Astrocyte of the cerebellum (primary cell): ENCODE measurements at places on chromosomes 6 and 20.
A peak's percentile ranks its signal among the peaks of the same experiment; 100 is the strongest.

DNA sequence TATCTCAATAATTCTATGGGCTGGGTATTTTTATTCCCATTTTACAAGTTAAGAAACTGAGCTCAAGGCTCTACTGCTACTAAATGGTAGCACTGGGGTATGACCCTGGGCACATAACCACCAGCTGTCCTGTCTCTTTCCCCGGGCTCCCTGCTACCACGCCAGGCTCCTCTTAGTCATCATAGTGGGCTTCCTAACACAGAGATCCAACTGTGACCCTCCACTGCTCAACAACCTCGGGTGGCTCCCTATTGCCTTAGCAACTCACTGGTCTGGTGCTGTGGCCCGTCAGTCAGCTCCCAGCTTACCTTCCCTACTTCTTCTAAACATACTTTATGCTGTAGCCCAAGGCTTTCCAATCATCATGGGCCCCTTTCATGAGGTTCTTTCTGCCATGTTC lies 4.5 kb downstream of the KIAA1755 start:
- DNase-seq: no peak

- DNase-seq: no peak
These were observed 7.1 kb downstream of the RRBP1 start for GRCh38 chr20:17674722-17675518.

- no peak for DNase-seq
These were observed 93.2 kb downstream of the MYO6 start for GRCh38 chr6:75842191-75842590.

DNA sequence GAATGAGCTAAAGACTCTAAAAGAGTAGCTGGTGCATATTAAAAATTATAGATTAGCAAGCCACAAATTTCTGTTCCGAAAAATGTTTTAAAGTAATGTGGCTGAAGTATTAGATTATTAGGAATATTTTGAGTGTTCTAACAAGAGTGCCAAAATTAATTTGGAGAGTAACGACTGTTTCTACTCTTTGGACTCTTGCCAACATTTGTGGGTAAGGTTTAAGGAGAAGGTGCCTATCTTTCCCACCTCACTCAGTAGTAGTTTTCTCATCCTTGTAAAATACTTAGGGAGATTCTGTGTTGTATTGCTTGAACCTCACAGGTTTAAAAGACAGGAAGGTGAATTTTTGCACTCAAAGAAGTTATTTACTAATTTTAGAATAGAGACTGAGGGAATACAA lies 5.0 kb downstream of the HSF2 start:
- DNase-seq: no peak

- peak; percentile 35 for DNase-seq
These were observed at the start of gene AAR2 for GRCh38 chr20:36235892-36236785. AAR2 (plus strand) TSS chr20:36236478; CDS start chr20:36239869, 3,391 bp downstream.

- DNase-seq: no peak
These were observed 125.9 kb upstream of the ESR1 start for GRCh38 chr6:151681433-151682059.

DNA sequence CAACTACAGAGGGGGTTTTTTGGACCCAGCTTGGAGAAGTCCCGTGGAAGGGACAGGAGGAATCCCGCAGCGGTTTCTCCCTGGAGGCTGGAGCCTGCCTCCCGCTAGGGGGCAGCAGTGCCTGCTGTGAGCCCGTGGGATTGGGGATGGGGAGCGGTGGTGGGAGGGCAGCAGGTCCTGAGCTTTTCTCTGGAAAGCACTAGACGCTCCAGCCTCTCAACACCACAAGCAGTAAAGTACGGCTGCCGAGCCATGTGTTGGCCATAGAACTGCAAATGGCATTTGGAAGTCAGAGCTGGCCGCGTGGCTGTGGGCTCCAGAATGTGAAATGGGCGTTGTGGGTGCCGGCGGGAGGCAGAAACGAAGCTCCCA lies 47.8 kb downstream of the GMPR start:
- no peak for DNase-seq

DNA sequence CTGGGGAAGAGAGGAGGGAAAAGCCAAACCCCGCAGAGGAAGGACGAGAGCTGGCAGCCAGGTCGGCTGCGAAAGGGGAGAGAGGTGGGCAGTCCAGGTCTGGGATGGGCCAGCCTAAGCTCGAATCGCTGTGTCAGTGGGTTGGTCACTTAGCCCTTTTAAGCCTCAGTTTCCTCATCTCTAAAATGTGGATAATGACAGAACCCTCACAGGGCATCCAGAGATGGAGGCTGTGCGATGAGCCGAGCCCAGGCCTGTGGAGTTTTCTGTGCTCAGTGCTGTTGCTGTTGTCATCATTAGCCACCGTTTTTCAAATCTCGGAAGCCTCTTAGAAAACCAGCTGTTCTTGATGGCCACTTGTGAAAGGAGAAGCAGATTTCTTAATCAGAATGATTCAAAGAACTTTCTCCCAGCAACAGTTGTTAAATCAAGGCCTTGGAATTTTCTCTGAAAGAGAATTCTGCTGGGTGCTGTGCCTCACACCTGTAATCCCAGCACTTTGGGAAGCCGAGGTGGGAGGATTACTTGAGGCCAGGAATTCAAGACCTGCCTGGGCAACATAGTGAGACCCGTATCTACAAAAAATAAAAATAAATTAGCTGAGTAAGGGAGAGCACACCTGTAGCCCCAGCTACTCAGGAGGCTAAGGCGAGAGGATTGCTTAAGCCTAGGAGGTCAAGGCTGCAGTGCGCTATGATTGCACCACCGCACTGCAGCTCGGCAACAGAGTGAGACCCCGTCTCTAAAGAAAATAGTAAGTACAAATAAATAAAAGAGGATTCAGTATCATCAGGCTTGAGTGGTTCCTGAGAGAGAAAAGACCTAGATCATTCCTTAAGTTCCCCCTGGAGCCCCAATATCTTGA lies 46.3 kb upstream of the ENTPD6 start:
- DNase-seq: no peak

GRCh38 chr6:53244958-53245357 lies 96.3 kb upstream of the GCM1 start:
- DNase-seq: no peak

DNA sequence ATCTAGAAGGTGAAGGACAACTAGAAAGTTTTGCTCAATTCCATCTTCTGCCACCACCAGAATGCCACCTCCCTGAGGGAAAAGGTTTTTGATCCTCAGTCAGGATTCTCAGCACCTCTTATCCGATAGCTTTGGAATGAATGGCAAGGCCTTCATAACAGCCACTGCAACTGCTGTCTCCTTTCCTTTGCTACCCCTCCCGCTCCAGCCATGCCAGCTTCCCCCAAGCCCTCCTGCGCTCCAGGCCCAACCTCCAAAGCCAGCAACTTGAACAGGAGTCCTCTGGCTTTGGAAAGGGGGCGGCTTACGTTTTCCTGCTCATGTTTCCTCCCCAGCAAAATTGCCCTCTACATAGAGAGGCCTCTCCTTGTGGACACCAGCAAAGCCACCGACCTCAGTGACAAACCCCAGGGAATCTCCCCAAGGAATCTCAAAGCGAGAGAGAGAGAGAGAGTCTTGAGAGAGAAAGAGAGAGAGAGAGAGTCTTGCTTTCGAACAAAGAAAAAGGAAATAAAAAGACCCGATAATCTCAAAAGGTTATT lies 420 bp upstream of the BTN2A1 start:
- no peak for DNase-seq

DNA sequence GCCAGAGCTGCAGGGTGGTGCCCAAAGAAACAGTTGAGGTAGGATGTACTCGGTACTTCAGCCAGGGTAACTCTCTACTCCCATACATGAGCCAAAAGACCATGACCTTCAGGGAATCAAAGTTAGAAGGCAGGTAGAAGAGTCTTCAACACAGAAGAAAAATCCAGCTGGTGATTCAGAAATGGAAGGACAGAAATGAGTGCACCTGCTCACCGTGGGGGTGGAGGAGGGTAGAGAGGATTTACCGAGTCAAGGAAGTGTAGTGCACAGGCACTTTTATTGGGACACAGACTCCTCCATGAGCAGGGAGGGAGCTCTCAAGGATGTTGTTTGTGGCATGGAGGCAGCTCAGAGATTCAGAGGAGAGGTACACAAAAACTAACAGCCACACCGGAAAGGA lies 330.3 kb upstream of the PRDM1 start:
- no peak for DNase-seq

DNA sequence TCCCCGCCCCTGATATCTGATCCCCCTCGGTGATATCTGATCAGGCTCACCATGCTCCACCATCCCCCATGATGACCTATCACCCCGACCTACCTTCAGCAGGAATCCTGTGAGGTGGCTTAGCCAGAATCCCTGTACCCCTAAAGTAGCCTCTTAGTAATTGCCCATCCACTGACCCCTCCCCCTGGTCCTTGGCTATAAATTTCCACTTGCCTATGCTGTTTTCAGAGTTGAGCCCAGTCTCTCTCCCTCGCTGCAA lies 177.5 kb upstream of the GGTLC1 start:
- no peak for DNase-seq

DNA sequence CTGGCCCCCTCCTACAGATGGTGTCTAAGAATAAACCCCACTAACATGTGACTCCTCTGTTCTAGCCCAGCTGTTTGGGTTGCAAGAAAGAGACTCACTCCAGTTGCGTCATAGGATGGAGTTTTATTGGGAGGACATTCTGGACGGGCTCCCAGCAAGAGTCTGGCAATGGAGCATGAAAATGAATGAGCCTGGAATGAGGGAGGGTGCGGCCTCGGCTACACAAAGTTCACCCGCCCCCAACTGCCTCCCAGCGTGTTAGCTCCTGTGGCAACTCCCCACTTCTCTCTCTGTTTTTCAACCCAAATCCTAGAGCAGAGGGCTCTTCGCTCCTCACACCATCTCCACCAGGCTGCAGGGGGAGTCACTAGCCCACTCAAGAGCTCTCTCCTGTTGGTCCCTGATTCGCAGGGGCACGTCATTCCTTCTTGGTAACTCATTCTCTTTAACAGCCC lies 5.1 kb upstream of the ADAM33 start:
- DNase-seq: peak; percentile 86

DNA sequence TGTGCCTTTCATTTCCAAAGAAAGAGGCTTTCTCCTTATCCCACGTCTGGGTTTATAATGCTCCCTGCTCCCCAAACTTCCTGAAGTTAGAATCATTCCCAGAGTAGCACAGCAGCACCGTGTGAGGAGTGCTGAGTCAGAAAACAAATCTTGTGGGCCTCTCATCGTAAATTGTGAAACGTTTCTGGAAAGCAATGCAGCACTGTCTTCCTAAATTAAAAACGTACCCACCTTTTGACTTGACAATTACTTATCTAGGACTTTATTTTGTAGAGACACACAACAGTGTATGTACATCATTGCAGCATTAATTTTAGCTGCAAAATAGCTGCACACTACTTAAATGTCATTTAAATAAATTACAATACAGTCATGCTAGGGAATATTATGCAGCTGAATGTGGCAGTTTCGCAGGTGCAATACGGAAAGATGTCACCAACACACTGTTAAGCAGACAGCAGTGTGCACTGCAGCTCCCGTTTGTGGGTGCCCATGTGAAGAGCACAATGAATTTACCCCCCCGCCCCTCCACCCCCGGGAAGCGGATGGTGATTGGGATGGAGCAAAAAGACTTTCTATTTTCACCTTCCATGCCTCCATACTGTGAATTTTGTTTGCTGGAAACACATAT lies 30.8 kb downstream of the RRBP1 start:
- no peak for DNase-seq

GRCh38 chr20:53980031-53980465 lies 90.3 kb downstream of the BCAS1 start:
- DNase-seq: no peak

- no peak for DNase-seq
These were observed 49.3 kb upstream of the IER3 start for GRCh38 chr6:30793521-30794194.

GRCh38 chr6:14012313-14013030 lies 87.7 kb downstream of the RNF182 start:
- no peak for DNase-seq

- DNase-seq: no peak
These were observed 26.2 kb downstream of the MOCS1 start for GRCh38 chr6:39907871-39908575.

- no peak for DNase-seq
These were observed 289.6 kb upstream of the SUPT3H start for GRCh38 chr6:45667300-45667699.

- peak; percentile 22 for DNase-seq
These were observed 14.7 kb upstream of the SIM1 start for GRCh38 chr6:100479179-100480035.

DNA sequence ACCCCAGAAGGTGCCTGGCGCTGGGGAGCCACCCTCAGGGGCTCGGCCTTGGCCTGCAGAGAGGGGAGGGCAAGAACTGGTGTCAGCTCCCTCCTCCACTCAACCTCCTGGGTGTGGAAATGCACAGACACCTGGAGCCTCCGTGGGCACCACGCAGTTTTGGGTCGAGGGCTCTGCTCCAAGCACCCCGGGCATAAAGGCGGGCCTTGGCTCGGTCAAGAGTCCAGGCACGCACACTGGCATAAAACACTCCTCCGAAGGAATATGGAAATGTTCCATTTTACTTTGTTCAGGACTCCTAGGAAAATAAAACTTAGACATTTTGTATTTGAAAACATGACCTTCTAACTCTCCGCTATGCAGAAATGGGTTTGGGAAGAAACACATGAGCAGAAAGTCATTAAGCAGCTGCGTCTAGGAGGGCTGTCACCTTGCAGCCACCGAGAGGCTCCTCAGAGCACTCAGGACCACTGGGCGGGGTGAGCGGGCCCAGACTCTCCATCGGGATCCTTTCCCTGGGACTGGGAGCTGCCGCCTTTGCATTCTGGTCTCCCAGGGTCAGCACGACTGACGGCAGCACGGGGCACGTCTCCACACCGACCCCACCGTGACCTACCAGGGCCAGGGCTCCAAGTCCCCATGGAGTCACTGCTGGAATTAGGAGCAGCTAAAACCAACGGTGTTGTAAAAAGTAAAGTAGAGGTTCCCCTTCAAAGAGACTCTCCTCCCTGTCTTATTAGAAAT lies 46.0 kb upstream of the DACT2 start:
- no peak for DNase-seq

DNA sequence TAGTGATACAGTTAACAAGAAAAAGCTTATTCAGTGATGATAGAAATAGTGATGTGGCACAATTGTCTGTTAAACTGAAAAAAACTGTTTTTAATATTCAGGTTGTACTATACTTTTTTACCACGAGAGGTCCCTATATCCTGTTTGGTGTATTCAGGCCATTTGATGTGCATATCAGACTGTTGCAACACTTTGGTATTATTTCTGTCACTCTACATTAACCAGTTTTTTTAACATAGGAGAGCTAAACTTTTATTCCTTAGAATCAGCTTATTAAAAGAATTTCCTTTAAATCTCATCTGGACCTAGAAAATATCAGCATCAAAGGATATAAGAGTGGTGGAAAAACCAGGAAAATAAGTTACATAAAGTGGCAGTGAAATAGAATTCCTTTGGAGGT lies 36.8 kb downstream of the TSPYL4 start:
- peak; percentile 23 for DNase-seq
